ENCODE measurements at places on chromosomes 3 and 15.

- DNase-seq = no peak
These were observed 14.0 kb upstream of the FSIP1 start for GRCh38 chr15:39796601-39797000.

GRCh38 chr3:12768579-12769527 is 9.8 kb upstream of the TMEM40 start:
- no peak for DNase-seq

DNA sequence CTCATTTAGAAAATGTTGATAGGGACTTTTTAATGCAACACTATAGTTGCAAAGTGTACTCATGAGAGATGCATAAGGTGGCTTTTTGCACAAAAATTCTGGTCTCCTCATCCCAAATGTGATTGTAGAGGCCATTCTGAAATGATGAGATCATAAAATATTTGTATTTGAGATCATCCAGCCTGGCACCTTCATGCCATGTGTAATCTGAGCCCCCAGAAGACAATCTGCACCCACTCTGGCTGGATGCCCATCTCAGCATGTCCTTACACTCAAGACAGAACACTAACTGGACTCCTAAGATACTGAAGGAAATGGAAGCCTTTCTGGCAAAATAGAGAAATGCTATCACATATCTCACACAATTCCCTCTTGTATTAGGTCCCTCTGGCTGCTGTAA is 49.2 kb downstream of the SLC7A14 start:
- no peak for DNase-seq

GRCh38 chr3:128623762-128624176 is 26.8 kb downstream of the RPN1 start:
- no peak for DNase-seq

GRCh38 chr15:48001393-48002039 is 119.3 kb upstream of the SLC24A5 start:
- DNase-seq = no peak

DNA sequence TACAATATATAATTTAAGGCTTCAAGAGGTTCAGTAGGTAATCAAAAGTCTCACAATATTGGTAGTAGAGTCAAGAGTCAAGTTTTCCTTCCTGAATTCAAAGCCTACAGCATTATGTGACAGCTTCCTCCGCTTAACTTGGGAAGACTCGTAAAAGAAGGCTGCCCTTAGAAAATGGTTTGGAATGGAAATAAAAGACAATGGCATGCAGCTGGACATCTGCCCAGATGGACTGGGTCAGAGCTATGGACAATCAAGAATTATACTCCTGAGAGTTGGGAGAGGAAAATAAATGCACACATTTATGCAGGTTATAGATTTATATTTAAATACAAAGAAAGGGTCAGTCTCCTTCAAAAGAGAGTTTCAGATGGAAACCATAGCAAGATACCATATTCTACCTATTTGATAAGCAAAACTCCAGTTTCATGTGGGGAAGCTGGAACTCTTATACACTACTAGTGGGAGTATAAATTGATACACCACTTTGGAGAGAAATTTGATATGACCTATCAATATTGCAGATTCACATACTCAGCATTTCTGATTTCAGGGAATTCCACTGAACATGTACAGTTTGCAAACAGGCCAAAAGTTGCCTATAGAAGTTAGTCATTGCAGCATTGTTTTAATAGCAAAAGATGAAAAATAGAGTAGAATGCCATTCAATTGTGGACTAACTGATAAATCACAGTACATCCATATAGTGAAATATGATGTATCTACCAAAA is 6.1 kb downstream of the CRYBG3 start:
- DNase-seq = no peak

DNA sequence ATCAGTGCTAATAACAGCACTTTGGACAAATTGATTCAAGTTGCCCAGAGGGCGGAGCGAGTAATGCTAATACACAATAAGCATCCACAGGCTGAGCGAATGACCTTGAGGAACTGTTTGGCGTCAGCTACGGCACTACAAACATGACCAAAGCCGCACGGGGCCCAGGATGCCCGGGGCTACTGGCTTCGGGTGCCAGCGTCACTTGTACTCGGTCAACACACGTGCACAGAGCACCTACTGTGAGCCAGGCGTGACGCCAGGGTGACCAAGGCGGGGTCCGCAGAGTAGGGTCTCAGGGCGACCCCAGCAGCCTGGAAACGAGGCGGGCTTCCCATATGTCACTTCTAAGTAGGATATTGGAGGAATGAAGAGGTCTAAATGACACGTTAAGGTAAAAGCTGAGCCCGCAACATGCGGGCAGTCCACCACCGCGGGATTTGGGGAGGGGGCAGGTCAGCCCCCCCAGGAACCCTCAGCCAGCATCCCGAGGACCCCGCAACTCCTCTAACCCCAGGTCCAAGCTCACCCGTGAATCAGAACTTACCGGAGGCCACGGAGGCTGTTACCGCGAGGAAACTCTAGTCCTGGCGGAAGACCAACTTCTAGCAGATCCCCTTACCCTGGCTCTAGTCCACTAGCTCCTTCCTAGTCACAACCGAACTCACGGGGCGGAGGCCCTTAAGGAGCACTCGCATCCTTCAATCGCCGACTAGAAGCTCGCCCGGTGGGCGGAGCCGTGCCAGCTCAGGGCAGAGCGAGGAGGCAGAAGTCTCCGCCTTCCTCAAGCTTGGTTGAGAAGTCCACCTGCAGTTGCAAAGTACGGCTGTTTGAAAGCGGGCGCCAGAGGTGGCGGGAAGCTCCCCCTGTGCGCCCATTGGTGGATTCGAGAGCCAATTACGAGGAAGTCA is at the start of gene CEP152:
CEP152 (minus strand) TSS at position 656 of the 911 bp plus-strand sequence. CDS start 5,420 bp downstream, outside the sequence.
- DNase-seq = peak; percentile 89

DNA sequence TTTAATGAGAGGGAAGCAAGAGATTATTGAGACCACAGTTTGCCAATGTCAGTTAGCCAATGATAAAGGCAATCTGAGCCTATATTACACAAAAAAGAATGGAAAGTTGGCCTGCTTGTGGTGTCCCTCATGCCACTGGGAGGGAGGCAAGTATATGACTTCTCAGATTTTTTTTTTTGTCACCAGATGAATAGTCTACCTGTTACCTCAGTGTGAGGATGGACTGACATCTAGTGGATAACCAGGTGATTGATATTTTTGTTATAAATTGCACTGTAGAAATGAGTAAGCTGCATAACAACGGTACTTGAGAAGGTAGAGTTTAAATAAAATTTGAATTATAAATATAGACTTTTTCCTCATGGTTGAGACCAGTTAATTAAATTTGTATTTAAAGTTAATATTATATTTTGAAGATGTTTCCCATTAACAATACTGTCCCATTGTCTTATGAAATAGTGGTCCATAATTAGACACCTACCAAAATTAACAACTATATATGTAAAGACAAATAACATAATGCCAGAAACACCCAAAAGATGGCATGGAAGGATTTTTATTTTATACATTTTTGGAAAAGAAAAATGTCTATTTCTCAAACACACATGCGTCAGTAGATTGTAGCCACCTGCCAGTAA is 237.8 kb upstream of the GADL1 start:
- DNase-seq = peak; percentile 7

- DNase-seq = no peak
These were observed 42.7 kb upstream of the SKOR1 start for GRCh38 chr15:67782691-67782991.

- no peak for DNase-seq
These were observed 2.9 kb downstream of the CTNNB1 start for GRCh38 chr3:41202075-41202833.

DNA sequence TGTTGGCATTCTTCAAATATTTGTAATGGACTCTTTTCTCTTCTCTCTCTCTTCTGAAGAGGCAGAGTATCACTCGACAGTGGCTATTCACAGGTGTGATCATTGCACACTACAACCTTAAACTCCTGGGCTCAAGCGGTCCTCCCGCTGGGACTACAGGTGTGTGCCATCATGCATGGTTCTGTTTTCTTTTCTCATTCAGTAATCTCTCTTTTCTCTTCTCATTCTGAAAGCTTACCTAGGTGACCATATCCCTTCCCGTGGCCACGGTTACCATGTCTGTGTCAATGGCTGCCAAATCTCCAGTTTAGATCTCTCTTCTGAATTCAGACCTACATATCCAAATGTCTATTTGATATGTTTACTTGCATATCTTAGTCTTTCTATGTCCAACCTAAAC is 96.3 kb downstream of the SOX2 start:
- DNase-seq = no peak

DNA sequence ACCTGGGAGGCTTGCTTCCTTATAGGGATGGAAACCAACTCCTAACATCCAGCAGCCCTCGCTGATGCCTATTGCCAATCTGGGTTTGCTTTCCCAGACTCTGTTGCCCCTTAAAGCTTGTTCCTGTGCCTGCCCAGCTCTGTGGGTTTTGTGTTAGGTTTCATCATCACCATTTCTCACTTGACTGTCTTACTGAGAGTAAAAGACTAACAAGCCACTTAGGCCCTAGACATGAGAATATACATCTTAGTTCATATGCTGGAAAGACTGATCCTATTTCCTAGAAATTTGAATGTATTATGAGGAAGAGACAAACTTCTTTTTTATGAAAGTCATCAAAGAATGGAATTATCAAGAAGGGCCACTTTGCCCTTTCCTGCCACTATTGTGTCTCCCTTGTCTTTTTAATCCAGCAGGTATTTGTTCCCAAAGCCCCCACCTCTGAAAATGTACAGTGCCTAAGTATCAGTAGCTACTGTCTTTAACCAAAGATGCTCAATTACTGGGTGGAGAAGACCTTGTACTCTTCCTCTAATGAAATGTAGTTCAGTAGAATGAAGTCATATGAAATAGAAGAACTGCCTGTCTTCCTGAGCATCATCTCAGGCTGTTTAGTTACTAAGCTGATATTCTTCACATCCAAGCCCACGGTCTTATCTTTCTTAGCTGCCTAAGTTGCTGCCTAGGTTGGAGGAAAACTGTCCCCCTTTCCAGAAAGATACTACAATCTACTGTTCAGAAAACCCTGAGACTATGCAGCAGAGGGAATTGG is 59.8 kb upstream of the ZPLD1 start:
- no peak for DNase-seq

GRCh38 chr3:100042166-100042981 is 71.9 kb downstream of the FILIP1L start:
- no peak for DNase-seq

DNA sequence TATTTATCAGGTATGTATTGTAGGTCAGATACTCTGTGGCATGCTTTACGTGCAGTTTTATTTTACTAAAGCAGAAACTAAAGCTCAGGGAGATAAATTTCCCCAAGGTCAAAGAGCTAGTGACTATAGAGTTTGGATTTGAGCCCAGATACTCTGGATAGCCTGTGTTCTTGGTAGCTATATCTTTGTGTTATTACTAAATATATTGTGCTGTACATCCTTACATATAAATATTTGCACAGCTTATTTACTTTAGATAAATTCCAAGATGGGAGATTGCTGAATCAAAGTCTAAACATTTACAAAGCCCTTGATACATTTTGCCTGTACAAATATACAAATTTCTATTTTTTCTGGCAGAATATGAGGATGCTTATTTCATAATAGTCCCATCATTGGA is 660.9 kb upstream of the NAALADL2 start:
- no peak for DNase-seq

GRCh38 chr3:123521179-123521969 is 63.5 kb downstream of the HACD2 start:
- DNase-seq = no peak

DNA sequence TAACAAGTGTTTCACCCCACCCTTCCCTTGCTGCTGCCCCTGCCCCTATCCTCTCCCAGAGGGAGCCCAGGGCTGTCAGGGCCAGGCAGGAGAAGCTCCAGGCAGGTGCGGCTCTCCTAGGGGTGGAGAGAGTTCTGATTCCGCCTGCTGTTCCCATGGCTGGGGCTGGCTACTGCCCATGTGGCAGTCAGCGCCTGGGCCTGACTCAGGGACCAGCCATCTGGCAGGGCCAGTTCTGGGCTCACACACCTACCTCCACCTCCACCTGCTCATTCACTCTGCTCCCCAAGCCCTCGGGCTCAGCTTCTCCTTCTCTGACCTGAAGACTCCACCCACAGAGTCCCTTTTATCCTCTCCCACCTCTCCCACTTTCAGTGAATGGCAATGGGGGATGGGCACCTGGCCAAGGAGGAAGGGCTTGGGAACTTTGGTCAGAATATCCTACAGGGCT is 23.4 kb downstream of the AMOTL2 start:
- DNase-seq = no peak

DNA sequence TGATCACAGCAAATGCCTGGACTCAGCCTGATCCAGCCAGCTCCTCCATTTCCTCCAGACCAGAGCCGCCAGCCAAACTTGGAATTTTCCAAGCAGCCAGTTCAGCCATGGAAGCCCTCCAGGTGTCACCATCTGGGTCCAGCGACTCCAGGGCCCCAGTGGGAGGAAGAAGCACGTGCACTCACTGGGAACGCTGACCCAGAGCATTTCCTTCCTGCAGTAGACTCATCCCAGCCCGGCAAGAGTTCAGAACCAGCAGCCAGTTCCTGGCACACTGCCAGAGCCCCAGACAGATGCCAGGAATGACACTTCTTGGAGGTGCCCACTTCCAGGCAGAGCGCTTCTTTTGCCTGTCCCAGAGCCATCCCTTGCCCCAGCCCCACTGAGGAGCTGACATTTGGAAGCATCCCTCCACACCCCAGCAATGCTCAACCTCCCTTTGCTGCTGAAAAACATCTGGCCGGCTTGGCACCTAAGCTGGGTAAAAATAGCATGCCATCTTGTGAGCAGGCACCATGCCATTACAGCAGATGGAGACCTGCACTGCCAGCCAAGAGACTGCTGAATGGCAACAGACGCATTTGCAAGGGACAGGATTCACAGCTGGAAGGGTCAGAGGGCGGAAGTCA is 460.3 kb upstream of the PROK2 start:
- no peak for DNase-seq

DNA sequence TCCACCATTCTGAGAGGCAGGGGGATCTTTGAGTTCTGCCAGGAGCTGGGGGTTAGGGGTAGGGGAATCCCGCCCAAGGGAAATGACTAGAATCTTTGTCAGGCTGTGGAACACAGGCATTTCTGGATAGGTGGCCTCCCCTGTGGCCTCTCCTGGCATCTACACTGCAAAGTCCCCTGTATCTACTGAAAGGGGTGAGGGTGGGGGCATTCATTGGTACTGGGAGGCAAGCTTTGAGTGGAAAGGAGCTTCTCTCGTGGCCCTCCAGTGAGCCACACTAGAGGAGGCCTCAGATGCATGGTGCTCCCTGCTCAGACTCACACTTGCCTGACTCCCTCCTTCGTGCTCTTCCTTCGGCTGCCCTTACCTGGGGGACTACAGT is 59.9 kb downstream of the CCNL1 start:
- no peak for DNase-seq

- peak; percentile 26 for DNase-seq
These were observed 90.5 kb downstream of the MRPL46 start for GRCh38 chr15:88376574-88377174.

DNA sequence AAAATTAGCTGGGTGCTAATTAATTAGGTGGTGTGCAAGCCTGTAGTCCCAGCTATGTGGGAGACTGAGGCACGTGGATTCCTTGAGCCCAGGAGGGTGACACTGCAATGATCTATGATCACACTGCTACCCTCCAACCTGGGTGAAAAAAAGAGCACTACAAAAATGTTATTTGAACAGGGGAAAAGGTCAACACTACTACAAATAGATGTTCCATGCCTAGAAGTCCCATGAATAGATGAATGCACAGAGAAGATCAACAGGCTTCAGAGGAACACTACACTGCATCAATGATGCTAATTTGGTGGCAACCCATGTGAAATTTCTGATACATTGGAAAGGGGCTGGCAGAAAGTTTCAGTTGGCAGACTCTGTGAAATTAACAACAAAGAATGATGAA is 105.4 kb upstream of the FHIT start:
- DNase-seq = no peak
